Panc1 (cell line): ENCODE measurements at places on chromosomes 5 and 9. TPM values are rescaled to one million over a fixed set of nuclear protein-coding genes. Genes with fewer than 3 reads are reported as not detected.
A peak's percentile ranks its signal among the peaks of the same experiment; 100 is the strongest.

DNA sequence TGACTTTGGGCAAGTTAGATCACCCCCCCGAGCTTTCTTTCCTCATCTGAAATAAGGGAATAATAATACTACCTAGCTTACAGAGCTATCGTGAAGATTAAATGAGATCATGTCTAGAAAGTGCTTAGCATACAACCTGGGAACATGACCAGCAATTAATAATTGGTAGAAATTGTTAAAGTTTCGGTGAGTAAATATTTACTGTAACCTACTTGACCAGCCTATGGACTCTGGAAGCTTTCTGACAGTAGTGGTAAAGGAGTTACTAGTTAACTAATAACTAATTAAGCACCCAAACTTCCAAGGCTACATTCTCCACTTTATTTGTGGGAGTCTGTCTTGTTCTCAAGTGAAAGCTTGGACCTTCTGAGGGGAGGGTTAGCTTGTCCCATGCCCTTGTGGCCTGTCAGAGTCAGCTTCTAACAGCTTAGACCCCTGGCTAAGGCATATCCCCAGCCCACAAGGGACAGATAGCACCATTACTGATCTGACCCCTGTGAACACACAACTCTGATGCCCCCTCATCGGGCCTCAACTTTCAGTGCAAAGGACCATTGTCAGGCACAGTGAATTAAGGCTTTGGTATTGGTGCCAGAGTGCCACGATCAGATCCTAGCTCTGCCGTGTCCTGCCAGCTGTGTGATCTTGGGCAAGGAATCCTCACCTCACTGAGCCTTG is 58.7 kb upstream of the SAP30L start:
- no peak for DNase-seq

GRCh38 chr9:17878810-17879370 is 300.0 kb downstream of the SH3GL2 start:
- no peak for DNase-seq

DNA sequence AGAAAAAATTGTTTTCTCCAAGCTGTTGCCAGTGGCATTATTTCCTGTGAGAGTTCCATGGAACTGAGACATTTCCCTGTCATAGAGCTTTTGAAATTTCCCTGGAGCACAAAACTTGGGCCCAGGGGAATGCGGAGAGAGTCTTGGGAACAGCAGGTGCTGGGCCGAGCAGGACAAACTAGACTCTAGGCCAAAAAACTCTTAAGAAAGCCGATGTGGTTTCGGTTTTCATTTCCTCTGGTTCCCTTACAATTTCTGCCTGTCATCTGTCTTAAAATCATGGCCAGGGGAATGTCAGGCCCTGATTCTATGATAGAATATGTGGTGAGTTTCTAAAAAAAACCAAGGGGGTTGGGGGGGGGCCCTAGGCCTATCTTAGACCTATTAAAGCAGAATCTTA is 4.6 kb downstream of the SLC35A4 start:
- no peak for DNase-seq

DNA sequence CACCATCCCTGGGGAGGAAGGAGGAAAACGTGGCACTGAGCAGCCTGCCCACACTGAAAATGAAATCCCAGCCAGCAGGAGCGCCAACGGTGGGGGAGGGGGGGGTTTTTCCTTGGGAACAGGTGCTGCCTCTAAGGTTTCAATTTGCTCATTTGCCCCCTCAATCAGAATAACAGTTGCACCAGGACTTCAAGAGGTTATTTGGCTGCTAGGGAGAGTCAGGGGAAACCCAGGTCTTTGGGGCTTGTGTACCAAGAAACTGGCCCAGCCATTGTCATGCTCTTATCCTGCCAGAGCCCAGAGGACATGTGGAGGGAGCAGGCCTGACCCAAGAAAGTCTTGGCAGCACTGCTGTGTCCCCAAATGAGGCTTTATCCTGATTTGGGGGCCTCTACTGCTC is 66.5 kb downstream of the NDFIP1 start:
- DNase-seq = no peak

DNA sequence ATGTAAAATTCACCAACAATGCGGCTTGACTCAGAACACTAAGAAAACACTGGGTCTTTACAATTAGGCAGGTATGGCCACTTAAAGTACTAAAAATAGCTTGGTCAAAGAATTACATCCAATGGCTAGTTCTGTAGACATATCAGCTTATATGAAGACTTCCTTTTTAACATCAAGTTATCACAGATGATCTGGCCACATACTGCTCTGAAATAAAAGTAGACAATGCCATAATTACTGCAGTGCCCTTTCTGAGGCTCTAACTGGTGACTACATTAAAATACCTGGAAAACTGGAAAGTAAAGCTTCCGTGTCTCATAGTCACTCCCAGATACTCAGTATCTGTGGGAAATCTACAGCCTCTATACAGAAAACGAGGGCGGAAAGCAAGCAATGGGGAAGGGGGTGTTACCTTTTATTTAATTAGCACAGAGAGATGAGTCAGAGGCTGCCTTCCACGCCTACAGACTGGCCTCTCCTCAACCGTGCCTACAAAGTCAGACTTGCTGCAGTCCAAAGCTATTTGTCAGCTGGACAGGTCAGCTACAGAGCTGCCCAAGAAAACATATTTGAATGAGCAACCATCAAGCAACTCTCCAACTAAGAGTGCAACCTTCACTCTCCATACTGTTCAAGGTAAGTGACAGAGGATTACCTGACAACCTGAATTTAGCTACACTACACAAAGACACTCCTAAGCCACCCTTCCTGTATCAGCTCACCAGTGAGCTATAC is 8.7 kb downstream of the SERINC5 start:
- DNase-seq = peak; percentile 89

Gene PAEP
- not detected for total RNA-seq

- no peak for DNase-seq
These were observed 99.7 kb downstream of the NPR3 start for GRCh38 chr5:32810804-32811203.

Gene FBN2
- total RNA-seq = 0.08 TPM

- DNase-seq = no peak
These were observed 4.4 kb downstream of the PFN3 start for GRCh38 chr5:177396078-177396477.

DNA sequence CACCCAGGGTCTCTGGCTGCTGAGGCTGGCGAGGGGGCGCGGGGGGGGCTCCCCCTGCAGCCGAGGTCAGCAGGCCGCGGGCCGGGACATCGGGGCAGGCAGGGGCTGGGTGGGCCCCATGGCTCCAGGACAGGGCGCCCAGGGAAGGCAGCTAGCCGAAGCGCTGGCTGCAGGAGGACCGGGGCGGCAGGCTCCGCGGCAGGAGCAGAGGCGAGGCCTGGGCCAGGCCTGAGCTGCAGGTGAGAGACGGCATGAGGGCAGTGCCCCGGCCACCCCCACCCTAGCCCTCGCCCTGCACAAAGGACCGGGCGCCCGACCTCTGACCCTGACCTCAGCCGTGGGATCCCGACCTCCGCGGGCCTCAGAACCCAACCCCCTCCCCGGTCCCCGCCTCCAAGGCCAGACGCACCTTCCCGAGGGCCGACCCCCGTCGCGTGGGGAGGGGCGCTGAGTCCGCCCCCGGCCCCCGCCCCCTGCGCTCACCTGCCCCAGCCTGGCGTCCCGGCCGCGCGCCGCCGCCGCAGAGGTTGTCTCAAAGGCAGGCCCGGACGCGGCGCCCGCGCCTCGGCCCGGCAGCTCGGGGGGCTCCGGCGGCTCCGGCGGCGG is 431 bp downstream of the RNF208 start:
- no peak for DNase-seq

DNA sequence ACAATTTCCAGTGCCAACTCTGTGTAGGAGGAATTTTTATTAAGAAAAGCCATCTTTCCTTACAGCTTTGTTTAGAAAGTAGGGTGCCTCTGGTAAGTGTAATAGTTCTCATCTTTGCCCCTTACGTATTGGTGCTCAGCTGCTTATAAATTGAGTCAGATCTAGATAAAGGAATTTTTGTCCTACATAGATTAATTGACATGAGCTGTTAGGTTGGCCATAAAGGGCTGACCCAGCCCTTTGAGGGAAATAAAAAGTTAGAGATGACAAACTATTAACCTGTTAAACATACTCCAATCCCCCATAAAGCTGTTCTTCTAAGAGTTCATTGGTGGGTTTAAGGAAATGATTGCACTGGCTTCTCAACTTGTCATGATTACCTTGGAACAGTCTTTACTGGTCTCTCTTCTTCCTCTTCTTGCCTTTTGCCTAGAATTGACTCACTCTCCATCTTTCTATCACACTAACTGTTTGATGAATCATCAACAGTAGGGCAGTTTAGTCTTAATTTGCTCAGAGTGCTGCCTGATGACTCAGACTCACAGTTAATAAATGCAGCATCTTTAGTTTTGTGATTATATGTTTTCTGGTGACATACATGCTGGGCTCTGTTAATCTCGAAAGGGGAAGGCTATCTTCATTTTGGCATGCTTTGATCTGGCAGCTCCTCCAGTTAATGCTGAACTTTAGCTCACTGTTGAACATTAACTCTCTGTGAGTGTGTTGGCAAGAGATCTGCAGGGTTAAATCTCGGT is 51.7 kb downstream of the ARHGAP26 start:
- peak; percentile 73 for DNase-seq

Gene IL31RA
- total RNA-seq = 3.1 TPM

DNA sequence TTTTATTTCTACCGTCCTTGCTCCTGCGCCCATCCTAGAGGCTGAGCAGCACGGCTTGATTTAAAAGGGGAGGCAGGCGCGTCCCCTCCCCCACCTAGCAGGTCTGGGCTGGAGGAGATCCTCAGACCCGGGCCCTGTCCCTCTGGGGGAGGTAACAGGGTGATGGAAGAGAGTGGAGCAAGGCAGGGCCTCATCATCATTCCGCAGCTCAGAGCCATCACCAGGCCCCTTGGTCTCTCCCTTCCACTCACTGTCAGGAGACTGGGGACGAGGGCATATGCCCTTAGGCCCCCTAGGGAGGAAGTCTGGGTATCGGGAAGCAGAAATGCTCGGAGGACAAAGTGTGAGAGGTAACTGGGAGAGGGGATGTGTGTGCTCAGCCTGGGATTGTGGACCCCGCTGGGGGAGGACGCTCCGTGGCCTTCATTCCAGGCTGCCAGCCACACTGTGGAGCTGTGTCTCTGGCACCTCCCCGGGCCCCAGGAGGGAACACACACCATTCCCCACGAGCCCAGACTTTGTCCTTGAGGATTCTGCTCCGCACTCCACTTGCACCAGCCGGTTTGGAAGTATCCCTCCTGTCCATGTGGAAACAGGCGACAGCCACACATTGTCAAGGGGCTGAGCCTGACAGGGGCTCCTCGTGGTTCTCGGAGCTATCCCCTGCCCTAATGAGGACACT is 761 bp downstream of the REEP2 start:
- no peak for DNase-seq

- DNase-seq = no peak
These were observed 112.3 kb upstream of the SMIM23 start for GRCh38 chr5:171673328-171673727.

DNA sequence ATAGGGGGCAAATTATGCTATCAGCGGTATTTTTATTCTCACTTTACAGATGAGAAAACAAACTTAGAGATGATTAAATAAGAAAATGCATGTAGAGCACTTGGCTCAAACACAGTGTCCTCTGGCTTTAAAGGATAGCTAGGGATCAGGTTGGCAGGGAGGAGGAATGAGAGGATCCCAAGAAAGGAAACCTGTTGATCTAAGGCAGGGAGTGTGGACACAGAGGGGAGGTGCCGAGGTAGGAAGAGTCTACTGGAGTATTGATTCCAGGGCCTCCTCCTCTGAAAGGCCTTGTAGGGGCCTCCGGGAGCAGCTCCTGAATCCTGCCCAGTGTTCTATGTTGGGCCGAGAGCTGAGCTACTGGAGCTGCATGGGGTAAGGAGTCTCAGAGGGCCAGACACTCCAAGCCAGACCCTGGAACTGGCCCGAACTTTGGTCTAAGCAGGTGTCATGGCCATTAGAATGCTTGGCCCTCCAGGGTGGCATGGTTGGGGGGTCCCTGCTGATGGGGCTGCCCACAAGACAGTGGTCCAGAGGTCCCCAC is 30.4 kb upstream of the TCF7 start:
- no peak for DNase-seq
